ENCODE measurements at places on chromosomes 13 and 19. TPM values are rescaled to one million over a fixed set of nuclear protein-coding genes. Genes with fewer than 3 reads are reported as not detected.

The FXYD5 gene
- total RNA-seq = 12.4 TPM

The ZNF667 gene
- total RNA-seq = 2.6 TPM

The ZNF587B gene
- total RNA-seq = 19.8 TPM

The TNFSF13B gene
- 0.79 TPM for total RNA-seq

GRCh38 chr19:10977742-10978092 is 16.9 kb downstream of the SMARCA4 start:
- DNase-seq = no peak

DNA sequence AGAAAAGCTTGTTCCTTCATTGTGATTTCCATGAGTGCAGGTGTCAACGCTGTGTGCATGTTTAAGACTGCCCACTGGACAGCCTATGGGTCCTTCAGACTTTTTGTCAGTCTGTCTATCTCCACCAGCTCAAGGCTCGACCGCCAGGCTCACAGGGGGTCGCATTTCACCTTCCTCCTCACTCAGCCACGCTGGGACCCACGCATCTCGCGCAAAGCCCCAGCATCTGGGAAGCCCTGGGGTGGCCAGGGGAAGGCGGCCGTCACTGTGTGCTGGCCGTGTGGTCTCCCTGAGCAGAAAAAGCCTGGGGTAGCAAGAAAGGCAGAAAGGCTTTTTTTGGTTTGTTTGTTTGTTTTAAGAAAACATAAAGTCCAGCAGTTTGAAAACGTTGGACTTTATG is 48.5 kb downstream of the KLF2 start:
- DNase-seq = no peak

- DNase-seq = no peak
Measured at GRCh38 chr19:4089400-4089908, 22.8 kb upstream of the ZBTB7A start.

GRCh38 chr19:44856421-44857083 is 10.5 kb downstream of the NECTIN2 start:
- no peak for DNase-seq

GRCh38 chr13:59787679-59788078 is 376.0 kb downstream of the DIAPH3 start:
- no peak for DNase-seq

GRCh38 chr19:54156953-54157352 is 2.6 kb downstream of the LENG1 start:
- no peak for DNase-seq

Measured in bronchial epithelial cell (primary cell).